Activated T-cell treated with anti-CD3 and anti-CD28 coated beads, Interleukin-2, amount 50 U/mL, for 72 hours (primary cell): ENCODE measurements at places on chromosomes 12 and 14.

DNA sequence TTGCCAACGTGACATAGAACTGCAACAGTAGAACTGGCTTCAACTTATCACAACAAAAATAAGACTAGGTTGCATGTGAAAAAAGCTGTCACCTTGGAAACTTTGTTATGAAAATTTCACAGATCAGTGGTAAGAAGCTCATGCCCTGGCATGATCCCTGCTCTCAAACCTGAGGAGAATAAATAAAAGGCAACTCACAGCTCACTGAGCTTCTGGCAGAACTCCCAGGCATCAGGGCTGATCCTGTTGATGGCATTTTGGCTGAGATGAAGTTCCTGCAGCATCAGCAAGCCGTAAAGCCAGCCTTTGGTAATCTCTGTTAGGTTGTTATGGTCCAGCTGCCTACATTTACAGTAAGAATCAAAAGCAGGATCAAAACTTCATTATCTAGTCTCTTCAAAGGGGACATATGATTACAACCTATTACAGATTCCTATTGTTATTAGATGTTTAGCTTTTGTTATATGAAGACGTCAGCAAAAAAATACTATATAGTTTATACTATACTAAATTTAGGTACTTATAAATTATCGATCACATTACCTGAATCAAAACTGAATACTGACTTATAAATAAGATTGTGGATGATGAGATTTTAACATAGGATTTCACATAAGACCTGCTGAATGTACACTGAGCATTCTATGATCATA lies 32.0 kb downstream of the LRIG3 start:
- no peak for DNase-seq

GRCh38 chr14:50403419-50403818 lies 6.7 kb upstream of the CDKL1 start:
- no peak for DNase-seq

- DNase-seq, result no peak
These were observed 110.1 kb downstream of the EGLN3 start for GRCh38 chr14:33840797-33841196.

- DNase-seq, result no peak
These were observed 48.1 kb upstream of the PZP start for GRCh38 chr12:9256341-9256740.

DNA sequence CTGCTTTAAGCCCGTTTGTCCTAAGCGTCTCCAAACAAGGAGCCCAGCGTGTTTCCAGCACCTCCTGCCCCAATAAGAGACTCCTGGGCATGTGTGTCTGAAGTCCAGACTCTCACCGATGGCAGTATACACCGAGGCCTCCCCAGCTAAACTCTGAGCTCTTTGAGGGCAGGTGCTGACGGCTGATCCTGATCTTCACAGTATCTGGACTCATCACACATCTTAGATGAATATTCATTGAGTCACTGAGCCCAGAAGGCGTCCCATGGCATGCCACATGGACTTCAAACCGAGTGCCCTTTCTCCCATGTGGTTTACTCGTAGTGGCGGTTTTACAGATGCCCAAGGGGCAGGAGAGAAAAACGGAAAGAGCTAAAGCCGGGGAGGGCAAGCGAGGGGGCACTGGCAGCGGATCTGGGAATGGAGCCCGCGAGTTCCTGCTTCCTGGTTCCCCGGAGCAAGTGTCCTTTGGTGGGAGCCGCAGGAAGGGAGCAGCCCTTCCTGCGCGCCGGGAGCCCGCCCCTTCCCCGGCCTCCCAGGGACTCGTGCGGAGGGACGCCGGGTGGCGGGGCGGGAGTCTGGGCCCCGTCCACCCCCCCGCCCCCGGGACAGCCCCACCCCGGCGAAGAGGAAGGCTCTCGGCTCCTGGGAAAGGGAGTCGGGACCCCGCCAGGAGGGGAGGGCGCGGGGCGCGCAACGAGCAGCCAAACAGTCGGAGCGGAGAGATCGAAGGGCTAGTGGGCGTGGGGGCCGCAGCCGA lies 585 bp upstream of the TEAD4 start:
- DNase-seq, result no peak

DNA sequence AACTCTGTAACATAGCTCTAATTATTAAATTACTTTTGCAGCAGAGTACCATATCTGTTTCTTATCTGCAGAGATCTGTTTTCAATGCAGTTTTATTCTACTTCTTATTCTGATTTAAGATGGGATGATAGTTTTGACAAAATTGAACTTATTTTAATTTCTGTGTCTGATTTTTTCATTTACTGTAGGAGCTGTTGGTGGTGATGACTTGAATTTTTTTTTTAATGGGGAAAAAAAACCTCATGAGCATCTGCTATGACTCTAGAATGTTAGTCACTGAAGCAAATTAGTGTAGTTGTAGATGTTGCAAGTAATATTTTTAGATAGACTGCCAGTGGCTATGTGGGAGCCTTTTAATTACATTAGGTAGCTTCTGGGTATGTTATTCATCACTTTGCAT lies 23.4 kb downstream of the DNM1L start:
- DNase-seq, result no peak

DNA sequence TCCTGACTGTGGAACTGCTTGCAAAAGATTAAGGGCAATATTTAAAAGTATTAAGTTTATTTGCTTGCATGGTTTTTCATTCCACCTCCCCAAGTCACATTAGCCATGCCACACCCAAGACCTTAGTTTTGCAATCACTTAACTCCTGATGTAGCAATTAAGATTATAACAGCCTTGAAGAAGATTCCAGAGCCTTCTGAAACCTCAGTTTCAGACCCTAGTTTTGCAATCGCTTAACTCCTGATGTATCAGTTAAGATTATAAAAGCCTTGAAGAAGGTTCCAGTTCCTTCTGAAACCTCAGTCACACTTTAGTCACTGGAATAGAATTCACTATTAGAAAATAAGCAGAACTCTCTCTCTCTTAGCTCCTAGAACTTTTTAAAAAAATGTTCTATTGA lies 42.7 kb upstream of the DCN start:
- DNase-seq, result no peak

DNA sequence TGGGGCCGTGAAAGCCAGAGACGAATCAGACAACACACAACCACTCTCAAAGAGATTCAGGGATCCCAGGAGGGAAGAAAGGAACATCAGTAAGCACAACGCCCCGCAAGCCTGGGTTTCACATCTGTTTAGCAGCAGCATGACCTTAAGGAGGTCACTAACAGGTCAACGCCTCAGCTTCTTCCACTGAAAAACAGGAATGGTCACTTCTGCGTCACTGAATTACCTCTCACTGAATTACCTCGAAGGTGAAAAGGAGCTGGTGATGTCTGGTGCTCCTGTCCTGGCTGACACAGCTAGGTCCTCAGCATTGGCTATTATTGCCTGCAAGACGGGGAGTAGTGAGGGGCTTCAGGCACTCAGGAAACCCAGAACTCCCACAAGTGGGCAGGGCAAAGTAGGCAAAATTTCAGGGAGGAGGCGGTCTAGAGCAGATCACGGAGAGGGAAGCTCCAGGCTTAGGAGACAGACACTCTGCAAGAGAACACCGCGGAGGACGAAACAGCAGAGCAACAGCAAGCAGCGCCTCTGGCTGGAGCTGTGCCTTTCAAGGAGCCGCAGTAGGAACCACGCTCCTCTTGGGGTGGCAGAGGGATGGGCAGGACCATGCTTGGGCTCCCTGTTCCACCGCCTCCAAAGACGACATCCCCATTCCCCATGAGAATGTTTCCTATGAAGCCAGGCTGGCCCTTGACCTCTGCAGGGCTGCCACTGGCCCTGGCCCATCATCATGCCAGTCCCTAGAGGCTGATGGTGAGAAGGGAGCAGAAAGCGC lies 108.4 kb downstream of the SINHCAF start:
- no peak for DNase-seq
